WTC11 (cell line): ENCODE measurements at places on chromosomes 12 and 14. TPM values are rescaled to one million over a fixed set of nuclear protein-coding genes. Genes with fewer than 3 reads are reported as not detected.

- H3K4me1 ChIP-seq, result peaks cover 28% of the 10 kb centered on the region
- H3K27me3 ChIP-seq, result no peaks in the 10 kb centered on the region
- no peak for DNase-seq
- no peak overlapping the region for H3K27ac ChIP-seq
- no peak overlapping the region for H3K4me3 ChIP-seq
Observed at GRCh38 chr14:104694991-104695659, 5.7 kb downstream of the INF2 start.

DNA sequence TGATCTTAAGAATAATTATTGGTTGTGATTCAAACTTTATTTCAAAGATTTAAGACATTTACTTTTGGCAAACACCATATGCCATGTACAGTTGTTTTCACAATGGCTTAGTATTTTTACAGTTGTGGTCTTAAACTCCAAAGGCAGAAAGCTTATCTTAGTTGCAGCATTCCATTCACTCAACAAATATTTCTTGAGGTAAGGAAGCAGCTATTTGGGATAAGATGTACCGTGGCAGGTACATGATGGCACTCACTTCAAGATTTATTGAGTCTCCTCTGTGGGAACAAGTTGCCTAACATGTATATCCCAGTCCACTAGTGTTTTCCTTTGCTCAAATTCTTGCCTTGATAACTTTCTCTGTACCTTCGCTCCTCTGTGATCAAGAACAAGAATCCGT is 8.0 kb upstream of the MON2 start:
- no peaks in the 10 kb centered on the region for H3K4me1 ChIP-seq
- peaks cover 14% of the 10 kb centered on the region for H3K27me3 ChIP-seq
- no peak overlapping the region for H3K4me3 ChIP-seq
- H3K27ac ChIP-seq, result no peak overlapping the region

DNA sequence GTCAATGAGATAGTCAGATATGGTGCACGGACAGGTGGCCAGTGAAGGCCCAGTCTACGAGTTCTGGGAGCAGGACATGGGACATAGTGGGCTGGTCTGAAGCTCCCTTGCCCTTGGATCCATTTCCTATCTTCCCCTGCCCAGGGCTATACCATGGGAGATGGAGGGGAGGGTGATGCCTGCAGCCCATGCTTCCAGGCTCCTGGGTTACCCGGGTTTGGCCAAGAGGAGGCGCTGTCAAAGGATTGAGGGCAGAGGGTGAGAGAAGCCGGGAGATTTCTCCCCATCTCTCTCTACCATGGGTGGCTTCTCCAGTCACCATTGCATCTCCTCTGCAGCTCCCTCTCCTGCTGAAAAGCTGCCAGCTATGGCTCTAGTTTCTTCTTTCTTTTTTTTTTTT is 52.8 kb upstream of the LHX5 start:
- H3K27me3 ChIP-seq, result peaks cover 28% of the 10 kb centered on the region
- peaks cover 39% of the 10 kb centered on the region for H3K4me1 ChIP-seq
- H3K36me3 ChIP-seq, result peaks cover 1% of the 10 kb centered on the region
- peak; percentile 55 for DNase-seq
- H3K4me3 ChIP-seq, result no peak overlapping the region
- H3K27ac ChIP-seq, result no peak overlapping the region

DNA sequence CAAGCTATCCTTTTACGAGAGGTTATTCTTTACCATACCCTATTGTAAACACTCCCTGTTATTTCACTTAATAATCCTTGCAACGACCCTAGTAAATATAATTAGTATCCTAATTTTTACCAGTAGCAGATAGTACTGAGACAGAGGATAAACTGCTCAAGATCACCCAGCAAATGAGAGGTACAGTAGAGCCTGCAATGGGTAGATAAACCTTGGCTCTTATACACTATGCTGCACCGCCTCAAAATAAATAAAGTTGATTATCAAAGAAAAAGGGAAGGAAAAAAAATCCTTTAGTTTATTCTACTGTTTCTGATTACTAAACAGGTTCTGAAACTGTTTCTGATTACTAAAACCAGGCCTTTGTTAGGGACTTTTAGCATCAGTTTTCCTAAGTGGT is 22.5 kb downstream of the YBX3 start:
- peaks cover 56% of the 10 kb centered on the region for H3K36me3 ChIP-seq
- no peak overlapping the region for H3K27ac ChIP-seq
- H3K4me3 ChIP-seq, result no peak overlapping the region
- H3K4me1 ChIP-seq, result no peaks in the 10 kb centered on the region
- no peak for DNase-seq

DNA sequence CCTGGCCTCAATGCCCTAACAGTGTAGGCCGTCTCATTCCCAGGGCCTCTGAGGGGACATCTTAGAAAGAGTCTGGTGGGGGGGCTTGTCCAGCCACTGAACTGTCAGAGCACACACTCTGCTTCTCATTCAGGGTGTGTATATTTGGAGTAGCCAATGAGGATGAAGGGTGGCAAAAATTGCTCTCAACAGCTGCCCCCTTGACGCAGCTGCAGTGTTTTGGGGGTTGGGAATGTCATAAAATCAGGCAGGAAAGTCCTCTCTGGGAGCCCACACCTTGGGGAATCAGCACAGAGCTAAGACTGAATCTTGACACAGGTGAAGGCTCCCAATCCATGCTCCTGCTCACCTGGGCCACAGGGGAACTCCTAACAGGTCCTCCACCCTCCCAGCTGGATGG is 1.5 kb downstream of the RASAL1 start:
- no peak overlapping the region for H3K27ac ChIP-seq
- peaks cover 26% of the 10 kb centered on the region for H3K27me3 ChIP-seq
- peaks cover 18% of the 10 kb centered on the region for H3K4me1 ChIP-seq
- no peaks in the 10 kb centered on the region for H3K36me3 ChIP-seq

- no peaks in the 10 kb centered on the region for H3K36me3 ChIP-seq
- no peak overlapping the region for H3K4me3 ChIP-seq
- H3K27ac ChIP-seq, result peak overlapping the region; percentile 47; the same call in 1 of the 2 replicates
- H3K4me1 ChIP-seq, result peaks cover 12% of the 10 kb centered on the region
Observed at GRCh38 chr12:50309950-50310349, 26.6 kb upstream of the LIMA1 start.

DNA sequence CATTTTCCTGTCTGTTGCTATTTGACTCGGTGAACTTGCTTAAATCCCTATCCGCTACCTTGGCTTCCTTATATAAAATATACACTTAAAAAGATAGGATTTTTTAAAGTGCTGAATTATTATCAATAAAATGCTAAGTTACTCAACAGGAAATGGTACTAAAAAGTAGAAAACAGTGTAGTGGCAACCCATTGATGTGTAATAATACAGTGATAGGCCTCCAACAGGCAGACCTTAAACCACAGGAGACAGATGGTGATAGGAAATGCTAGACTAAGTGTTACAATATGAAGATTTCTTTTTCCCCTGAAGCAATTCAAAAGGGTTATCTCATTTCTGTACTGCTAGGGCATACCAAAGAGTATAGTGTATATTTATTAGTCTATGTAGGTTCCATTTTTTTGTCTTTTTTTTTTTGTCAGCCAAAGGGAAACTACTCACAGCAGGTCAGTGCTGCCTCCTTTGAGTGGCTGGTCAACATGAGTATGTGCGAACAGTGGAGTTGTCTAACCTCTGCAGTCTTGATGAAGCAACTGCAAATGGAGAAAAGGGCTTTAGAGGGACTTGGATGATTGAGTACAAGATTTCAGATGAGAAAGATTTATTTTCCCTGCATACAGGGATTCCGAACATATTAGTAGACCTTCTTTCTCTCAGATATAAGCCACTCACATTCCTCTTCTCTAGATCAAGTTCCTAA is 183.8 kb downstream of the ACSS3 start:
- no peaks in the 10 kb centered on the region for H3K27me3 ChIP-seq
- H3K27ac ChIP-seq, result no peak overlapping the region
- H3K4me3 ChIP-seq, result no peak overlapping the region
- H3K36me3 ChIP-seq, result no peaks in the 10 kb centered on the region

The PAH gene
- 4.0 to 9.8 TPM (median 5.7 TPM) in 3 replicates for total RNA-seq

- no peak overlapping the region for H3K4me3 ChIP-seq
- no peaks in the 10 kb centered on the region for H3K27me3 ChIP-seq
Observed at GRCh38 chr12:20865873-20866272, 55.4 kb downstream of the SLCO1B3 start.

GRCh38 chr12:110171186-110171538 is 47.0 kb downstream of the IFT81 start:
- H3K27ac ChIP-seq, result no peak overlapping the region
- no peaks in the 10 kb centered on the region for H3K27me3 ChIP-seq
- H3K4me3 ChIP-seq, result no peak overlapping the region
- DNase-seq, result no peak
- no peaks in the 10 kb centered on the region for H3K4me1 ChIP-seq

DNA sequence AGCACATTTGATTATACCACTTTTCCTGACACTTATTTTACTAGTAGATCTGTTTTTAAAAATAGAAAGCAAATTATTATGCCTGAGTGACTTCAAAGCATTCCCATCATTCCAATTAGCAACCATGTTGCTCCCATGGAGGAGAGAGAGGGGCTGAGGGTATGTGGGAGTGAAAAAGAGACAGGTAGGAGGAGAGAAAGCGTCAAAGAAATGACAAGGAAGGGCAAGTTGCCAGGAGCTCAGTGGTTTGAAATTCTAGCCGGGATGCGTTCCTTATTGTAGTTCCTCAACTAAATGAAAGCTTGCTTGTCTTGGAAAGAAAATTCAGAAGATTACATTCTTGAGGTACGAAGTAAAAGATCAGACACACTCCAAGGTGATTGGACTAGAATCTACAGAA is 92.4 kb upstream of the PKP2 start:
- DNase-seq, result no peak
- no peaks in the 10 kb centered on the region for H3K36me3 ChIP-seq
- H3K27me3 ChIP-seq, result no peaks in the 10 kb centered on the region; the same call in 1 of the 2 replicates
- H3K27ac ChIP-seq, result peak overlapping the region; percentile 61; the same call in 1 of the 2 replicates

- no peak for DNase-seq
- no peaks in the 10 kb centered on the region; the same call in 1 of the 2 replicates for H3K27me3 ChIP-seq
- H3K4me3 ChIP-seq, result no peak overlapping the region
- H3K27ac ChIP-seq, result no peak overlapping the region
- peaks cover 3% of the 10 kb centered on the region; the same call in 1 of the 2 replicates for H3K4me1 ChIP-seq
Observed at GRCh38 chr12:2393996-2394395, 341.2 kb downstream of the CACNA1C start.

The GLT1D1 gene
- 1.4 to 1.5 TPM (median 1.5 TPM) in 3 replicates for total RNA-seq

- H3K27ac ChIP-seq, result no peak overlapping the region
- peaks cover 13% of the 10 kb centered on the region for H3K27me3 ChIP-seq
- peaks cover 28% of the 10 kb centered on the region for H3K4me1 ChIP-seq
Observed at GRCh38 chr12:109999649-109999971, 380 bp downstream of the ANKRD13A start.

DNA sequence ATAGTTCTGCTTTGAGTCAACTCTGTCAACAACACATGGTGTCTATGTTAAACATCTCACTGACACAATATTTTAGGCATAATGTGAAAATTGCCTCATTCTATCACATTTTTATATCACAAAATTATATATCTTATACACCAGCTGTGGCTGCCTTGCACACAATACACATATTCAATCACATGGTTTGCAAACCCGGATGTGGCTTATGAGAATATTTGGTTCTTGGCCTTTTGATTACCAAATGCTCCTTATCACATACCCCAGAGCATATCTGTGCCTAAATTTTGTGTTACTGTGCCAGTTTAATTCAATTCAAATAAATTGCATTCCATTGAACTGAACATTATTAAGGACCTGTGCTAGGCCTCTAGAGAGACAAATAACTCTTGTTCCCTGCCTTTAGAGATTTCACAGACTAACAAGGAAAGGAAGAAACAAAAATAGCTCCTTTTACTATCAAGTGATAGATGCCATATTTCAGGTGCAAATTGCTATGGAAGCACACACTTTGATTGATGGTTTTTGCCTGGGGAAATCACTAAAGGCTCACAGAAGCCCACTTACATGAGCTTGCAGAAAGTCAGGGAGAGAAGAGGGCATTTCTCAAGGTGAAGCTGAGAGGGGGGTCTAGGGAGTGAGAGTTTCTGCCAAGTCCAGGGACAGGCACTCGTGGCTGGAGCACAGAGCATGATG is 63.4 kb downstream of the PPP1R36 start:
- H3K27ac ChIP-seq, result no peak overlapping the region
- peaks cover 8% of the 10 kb centered on the region for H3K4me1 ChIP-seq
- H3K27me3 ChIP-seq, result no peaks in the 10 kb centered on the region
- H3K4me3 ChIP-seq, result no peak overlapping the region
- DNase-seq, result no peak

DNA sequence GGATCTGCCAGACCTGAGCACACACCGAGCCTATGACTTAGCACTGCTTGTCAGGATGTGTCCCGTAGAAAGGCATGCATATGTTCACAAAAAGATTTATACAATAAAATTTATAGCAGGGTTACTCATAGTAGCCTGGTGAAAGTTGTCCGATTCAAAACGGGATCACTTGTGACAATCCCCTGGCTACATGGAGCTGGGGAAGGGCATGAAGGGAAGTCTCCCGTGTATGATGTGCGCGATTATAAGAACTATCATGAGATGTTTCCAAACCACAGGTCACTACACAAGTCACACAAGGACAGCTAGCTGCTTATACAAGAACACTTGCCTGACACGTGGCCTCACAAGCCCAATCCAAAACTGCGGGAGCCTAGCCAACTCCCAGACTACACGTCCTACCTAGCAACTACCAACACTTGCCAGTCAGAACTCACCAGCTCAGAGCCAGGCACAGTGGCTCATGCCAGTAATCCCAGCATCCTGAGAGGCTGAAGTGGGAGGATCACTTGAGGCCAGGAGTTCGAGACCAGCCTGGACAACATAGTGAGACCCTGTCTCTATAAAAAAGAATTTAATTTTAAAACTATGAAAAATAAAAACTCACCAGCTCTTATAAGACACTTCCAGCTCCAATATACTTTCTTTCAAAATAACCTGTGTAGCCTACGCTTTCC is 7.5 kb upstream of the CDCA4 start:
- H3K27ac ChIP-seq, result no peak overlapping the region
- peaks cover 10% of the 10 kb centered on the region for H3K4me1 ChIP-seq
- no peaks in the 10 kb centered on the region for H3K36me3 ChIP-seq
- H3K27me3 ChIP-seq, result peaks cover 36% of the 10 kb centered on the region

- H3K36me3 ChIP-seq, result peaks cover 23% of the 10 kb centered on the region
- H3K4me1 ChIP-seq, result peaks cover 10% of the 10 kb centered on the region
- peaks cover 3% of the 10 kb centered on the region; the same call in 1 of the 2 replicates for H3K27me3 ChIP-seq
- no peak for DNase-seq
- no peak overlapping the region for H3K4me3 ChIP-seq
Observed at GRCh38 chr12:72747111-72747849, 475.1 kb downstream of the TRHDE start.
